ENCODE measurements at places on chromosomes 2 and 18.
A peak's percentile ranks its signal among the peaks of the same experiment; 100 is the strongest.

- DNase-seq = no peak
Measured at GRCh38 chr2:26587994-26588393, 53.2 kb downstream of the CIB4 start.

DNA sequence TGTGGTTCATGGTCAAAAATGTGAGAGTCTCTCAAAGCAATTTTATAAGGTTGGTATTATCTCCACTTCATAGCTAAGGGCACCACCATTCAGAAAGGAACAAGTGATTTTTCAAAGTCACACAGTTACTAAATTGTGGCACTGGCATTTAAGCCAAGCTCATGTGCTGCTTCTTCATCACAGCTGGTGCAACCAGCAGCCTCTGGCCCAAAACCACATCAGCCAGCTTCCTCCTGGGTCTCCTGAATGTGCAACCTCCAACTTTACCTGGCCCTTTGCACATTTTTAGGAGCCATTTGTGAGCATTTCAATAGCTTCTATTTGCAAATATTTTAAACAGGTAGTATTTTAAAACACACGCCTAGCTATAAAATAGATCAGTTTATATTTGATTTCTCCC is 293.7 kb downstream of the BCL11A start:
- DNase-seq = no peak

GRCh38 chr2:10431797-10432196 is 16.3 kb downstream of the ODC1 start:
- no peak for DNase-seq

DNA sequence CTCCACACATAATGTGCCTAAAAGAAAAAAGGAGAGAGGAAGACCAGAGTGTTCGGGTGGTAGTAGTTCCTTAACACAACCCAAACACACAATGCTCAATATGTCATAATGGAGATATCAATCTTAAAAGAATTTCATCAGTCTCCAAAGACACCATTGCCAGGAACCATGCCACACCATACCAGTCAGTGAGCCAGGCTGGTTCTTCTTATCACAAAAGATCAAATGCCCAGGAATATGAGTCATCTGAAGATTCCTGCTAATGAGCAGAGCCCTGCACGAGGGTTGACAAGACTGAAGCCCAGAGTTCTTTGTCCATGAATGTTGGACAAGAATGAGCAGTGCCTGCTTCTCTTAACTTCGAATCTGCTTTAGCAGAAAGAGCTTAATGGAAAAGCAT is 262.3 kb downstream of the ZNF516 start:
- no peak for DNase-seq

GRCh38 chr2:58896638-58897037 is 655.5 kb upstream of the FANCL start:
- DNase-seq = no peak

GRCh38 chr18:76568731-76569130 is 73.7 kb upstream of the ZNF516 start:
- no peak for DNase-seq

- no peak for DNase-seq
Measured at GRCh38 chr2:216758256-216759155, 63.2 kb upstream of the IGFBP5 start.

GRCh38 chr2:99670768-99671734 is 181.2 kb upstream of the REV1 start:
- DNase-seq = no peak

DNA sequence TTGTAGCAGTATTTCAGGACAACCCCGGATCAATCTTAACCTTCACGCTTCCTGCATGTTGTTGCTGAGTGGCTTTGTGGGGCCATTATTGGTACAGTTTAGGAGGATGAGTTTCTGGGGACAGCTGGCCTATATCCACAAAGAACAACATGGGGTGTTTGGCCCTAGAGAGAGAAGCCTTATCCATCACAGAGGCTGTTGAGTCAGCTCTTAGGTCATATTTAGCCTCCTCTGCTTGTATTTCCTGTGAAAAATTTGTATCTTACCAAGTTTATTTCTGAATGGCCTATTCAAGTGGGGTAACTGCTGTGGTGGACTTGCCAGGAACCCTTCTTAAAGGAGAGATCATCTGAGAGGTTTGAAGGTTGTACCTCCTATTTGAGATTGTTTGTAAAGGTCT is 77.6 kb downstream of the MAP4K4 start:
- no peak for DNase-seq

DNA sequence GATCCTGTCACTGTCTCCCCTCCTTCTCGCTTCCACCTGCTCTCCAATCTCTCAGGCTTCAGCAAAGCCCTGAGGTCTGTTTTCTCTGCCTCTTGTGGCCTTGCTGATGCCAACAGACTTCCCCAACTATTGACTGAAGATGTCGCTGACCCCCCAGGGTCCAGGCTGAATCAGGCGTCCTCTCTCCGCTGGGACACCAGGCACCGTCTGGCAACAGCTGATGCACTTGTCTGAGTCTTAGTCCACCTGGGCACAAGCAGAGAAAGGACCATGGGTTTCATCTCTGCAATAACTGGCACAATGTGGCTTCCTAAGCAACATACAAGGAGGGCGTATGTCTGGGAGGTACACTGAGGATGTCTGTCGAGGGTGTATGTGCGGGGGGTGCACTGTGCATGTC is 248.7 kb upstream of the MYT1L start:
- DNase-seq = no peak

- DNase-seq = no peak
Measured at GRCh38 chr2:71348302-71348701, 16.7 kb downstream of the ZNF638 start.

- DNase-seq = no peak
Measured at GRCh38 chr2:11573418-11574175, 39.8 kb downstream of the GREB1 start.

DNA sequence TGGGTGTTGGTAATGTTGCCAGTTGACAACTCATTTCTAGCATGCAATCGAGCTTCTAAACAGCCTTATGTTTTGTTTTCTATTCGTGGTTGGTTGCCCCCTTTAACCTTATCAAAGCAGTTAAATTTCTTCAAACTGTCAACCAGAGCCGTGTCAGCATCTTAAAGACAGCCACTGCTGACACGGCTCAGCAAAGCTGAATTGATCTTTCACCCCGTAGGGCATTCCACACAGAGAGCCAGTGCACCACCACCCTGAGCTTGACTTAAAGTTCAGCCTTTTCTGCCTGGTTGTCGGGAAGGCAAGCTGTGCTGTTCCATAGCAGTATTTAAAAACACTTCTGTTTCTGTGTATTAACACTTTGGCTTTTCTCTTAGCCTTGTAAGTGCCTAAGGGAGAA is 355.0 kb upstream of the CHST9 start:
- no peak for DNase-seq

DNA sequence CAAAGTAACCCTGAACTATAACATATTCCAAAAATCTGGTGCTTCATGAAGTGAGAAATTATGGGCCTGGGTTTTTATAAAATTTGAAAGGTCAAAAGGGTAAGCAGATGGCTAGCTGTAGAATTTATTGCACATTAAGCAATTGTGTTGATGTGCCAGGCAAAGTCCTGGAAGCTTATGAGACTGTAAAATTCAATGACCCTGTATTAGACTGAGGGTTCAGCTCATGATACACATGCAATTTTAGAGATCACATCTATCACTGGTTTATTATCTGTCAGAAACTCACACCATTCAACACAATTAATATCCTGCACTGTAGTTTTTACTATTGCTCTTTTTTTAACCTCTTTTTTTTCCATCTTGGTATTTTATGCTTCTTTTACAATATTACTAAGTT is 1162.6 kb upstream of the SLC39A10 start:
- DNase-seq = no peak

DNA sequence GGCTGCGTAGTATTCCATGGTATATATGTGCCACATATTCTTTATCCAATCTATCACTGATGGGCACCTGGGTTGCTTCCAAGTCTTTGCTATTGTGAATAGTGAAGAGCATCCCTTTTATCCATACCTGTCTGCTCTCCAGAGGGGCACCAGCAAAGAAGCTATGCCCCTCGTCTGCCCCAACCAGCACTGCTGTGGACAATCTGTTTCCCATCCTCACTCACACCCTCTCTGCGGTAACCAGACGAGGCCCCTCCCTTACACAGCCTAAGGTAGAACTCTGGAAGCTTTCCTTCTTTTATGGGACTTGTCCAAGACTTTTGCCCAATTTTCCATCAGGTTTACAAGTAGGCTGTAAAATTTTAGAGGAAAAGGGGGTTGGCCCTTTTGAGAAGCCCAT is 24.9 kb downstream of the TTR start:
- no peak for DNase-seq

DNA sequence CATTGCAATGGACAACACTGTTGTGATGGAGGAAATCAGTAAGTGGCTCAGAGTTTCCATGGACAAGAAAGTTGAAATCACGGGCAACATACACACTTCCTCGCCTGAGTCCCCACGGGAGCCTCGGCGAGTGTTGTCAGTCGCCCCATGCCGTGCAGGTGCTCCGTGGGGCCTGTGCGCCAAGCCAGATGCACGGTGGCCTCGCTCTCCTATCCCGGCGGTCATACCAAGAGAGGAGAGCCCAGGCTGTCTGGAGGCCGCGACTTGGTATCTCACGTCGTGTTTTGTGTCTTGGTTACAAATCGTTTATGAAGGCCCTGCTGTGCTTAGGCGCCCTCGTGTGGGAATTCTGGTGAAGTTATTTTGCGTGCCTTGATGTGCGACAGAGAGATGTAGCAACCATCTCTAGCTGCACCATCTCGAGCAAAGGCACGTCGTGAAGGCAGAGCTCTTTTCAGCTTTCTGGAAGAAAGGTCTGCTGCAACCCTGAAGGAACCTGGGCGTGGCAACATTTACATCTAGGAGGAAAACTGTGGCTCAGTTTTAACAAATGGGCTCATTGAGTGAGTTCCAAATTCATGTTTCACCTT is 21.8 kb downstream of the ATG4B start:
- DNase-seq = peak; percentile 42

Data from SK-N-MC (cell line).